ENCODE measurements at places on chromosomes 16 and 17.

- DNase-seq, result peak; percentile 73
These were observed 7.5 kb upstream of the EDC4 start for GRCh38 chr16:67865318-67865717.

- DNase-seq, result no peak
These were observed 1557.4 kb downstream of the CDH8 start for GRCh38 chr16:60478810-60479209.

DNA sequence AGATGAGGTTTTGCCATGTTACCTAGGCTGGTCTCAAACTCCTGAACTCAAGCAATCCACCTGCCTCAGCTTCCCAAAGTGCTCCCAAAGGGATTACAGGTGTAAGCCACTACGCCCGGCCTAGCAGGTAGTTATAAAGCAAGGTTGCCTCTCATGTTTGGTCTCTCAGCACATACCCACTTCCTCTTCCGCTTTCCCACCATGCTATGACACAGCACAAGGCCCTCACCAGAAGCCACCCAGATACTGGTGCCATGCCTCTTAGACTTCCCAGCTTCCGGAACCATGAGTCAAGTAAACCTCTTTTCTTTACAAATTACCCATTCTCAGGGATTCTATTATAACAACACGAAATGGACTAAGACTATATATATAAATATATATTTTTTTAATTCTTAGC is 143.6 kb downstream of the COPRS start:
- DNase-seq, result no peak

DNA sequence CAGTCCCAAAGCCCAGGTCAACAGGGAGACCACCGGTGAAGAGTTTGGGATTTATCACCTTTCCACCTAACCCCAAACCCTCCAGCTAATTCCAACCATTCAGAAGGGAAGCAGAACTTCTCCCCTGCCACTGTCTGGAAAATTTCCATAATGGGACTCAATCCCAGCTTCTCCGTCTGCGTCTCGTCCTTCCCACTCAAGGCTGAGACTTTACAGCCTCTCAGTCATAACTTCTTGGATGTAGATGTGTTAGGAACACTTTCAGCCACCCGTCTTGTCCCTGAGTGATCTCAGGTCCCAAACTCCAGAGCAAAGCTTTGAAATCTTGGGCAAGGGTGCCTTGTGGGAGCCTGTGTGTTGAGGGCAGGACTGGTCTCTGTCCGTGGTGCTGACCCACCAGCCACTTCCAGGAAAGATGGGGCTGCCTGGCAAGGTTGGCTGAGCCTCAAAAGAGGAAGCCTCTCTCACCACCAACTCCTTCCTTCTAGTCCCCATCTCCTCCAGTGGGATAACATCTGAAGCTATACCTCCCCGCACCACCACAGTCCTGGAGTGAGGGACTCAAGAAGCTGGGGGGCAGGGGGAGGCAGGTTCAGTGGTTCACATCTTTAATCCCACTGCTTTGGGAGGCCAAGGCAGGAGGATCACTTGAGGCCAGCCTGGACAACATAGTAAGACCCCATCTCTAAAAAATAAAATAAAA is 9.3 kb downstream of the GAS2L2 start:
- peak; percentile 54 for DNase-seq
